SK-MEL-5 (cell line): ENCODE measurements at places on chromosomes 16 and 17. TPM values are rescaled to one million over a fixed set of nuclear protein-coding genes. Genes with fewer than 3 reads are reported as not detected.
A peak's percentile ranks its signal among the peaks of the same experiment; 100 is the strongest.

Gene CD2BP2
- 38.8 and 43.5 TPM in 2 replicates for total RNA-seq

Gene TP53TG3B
- not detected in 2 replicates for total RNA-seq

Gene MT1M
- total RNA-seq, result not detected in 2 replicates

Gene CACNG3
- total RNA-seq, result not detected in 2 replicates

Gene KRTAP9-8
- not detected in 2 replicates for total RNA-seq

Gene CACNB1
- 0.72 and 0.74 TPM in 2 replicates for total RNA-seq

GRCh38 chr17:34255381-34255732, 272 bp downstream of the CCL2 start:
- no peak for DNase-seq

DNA sequence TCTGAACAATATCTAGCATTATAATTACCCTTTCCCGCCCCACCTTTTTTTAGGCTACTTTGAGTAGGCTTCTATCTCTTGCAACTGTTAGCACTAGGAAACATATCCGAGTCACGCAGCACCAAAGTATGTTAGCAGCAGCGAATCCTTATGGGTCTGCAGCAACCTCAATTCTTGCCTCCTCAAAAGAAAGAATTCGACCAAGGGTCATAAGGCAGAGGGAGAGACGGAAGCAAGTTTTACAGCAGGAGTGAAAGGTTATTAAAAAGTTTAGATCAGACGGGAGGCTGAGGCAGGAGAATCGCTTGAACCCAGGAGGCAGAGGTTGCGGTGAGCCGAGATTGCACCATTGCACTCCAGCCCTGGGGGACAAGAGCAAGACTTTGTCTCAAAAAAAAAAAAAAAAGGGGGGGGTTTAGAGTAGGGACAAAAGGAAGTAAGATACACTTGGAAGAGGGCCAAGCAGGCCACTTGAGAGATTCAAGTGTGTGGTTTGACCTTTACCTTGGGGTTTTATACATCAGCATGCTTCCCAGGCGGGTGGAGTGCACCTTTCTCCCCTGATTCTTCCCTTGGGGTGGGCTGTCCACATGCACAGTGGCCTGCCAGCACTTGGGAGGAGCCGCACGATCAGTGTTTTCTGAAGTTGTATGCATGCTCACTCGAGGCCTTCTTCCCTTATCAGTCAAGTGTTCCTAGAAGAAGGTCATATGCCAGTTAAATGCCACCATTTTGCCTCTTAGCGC, 67.7 kb downstream of the HLF start:
- no peak for DNase-seq

GRCh38 chr17:62716834-62717588, 89.5 kb downstream of the MRC2 start:
- DNase-seq, result no peak

- no peak for DNase-seq
Measured at GRCh38 chr17:5043524-5043923, 8.3 kb upstream of the SLC52A1 start.

DNA sequence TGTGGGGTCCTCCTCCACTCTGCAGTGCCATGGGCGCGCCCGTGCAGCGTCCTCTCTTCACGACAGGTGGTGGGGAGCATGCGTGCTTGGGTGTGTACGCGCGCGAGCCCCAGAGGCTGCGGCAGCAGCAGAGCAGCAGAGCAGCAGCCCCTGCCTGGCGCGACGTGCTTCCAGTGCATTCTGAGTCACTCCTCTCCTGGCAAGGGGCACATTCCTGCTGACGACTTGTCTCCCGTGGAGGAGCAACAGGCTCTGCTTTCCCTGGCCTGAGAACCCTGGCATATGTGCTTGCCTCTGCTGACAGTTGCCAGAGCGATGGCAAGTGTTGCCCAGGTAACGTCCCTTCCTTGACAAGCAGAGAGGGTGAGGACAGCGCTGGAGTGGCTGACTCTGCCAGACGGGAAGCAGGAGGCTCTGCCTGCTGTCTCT, 133.8 kb upstream of the PLCG2 start:
- DNase-seq, result no peak

DNA sequence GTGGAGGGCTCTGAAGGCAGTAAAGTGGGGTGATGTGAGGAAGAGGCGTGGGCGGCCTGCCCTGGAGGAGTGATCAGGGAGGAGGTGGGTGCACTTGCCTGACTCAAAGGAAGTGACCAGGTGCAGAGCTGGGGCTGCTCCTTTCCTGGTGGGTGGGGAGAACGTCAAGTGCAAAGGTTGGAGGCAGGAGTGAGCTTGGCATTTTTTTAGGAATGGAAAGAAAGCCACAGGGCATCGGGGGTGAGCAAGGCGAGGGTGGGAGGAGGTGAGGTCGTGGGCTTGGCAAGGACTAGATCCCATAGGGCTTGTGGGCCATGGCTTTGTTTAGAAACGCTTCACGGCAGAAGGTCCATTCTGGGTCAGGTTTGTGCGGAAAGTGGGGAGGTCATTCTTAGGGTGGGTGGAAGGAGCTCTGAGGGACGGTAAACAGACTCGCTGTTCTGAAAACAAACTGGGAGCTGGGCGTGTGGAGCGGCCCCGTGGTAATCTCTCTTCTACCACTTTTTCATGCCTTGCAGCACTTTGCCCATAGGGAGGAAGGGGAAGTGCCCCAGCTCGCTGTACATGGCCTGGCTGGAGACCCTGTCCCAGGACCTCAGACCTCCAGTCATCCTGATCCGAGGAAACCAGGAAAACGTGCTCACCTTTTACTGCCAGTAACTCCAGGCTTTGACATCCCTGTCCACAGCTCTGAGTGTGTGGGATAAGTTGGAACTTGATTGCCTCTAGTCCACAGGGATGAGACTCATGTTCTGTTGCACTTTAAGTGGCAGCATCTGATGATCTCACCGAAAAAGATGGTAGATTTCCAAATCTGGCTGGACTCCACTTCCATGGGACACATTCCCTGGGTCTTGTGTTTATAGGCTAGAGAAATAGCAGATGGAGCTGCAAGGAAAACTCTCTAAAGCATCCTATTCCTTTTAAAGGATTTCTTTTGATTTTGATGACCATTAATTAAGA, 18.9 kb upstream of the HERPUD1 start:
- no peak for DNase-seq

- no peak for DNase-seq
Measured at GRCh38 chr16:77647726-77648125, 74.6 kb upstream of the NUDT7 start.

DNA sequence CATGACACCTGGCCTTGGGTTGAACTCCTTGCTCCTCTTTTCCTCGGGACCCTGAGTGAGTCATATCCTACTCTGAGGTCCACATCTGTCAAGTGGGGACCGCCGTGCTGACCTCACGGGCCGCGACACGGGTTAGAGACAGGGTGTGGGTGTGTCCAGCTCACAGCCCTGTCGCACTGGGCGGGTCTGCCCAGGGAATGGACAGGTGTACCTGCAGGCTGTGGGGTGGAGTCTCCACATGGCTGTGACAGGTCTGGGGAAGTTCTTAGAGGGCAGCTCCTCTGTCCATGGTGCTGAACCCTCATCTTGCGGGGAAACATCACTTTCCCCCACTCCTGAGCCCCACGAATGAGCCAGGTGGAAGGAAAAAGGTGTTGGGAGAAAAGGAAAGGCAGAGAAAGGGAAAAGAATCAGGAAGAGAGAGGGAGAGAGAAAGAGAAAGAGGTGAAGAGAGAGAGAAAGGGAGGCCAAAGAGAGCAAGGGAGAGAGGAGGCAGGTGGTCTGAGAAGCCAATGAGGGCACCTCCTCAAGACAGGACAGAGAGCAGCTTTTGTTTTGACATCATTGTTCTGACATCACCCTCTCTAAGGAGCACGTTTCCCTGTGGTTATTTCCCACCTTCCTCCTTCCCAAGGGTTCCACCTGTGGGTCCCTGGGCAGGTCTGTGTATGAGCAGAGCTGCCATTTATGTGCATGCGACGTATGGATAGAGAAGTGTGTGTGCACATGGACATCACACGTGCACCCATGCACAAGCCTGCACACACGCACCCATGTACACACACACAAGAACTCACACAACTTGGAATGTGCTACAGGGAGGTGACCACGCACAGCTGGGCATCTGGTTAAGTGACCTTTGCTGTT, 32.6 kb upstream of the CBFA2T3 start:
- no peak for DNase-seq

GRCh38 chr17:60079401-60080243, 901 bp upstream of the HEATR6 start:
- peak; percentile 54 for DNase-seq
